ENCODE measurements at places on chromosomes 2 and 18.

GRCh38 chr2:200735061-200735460 is 76.6 kb upstream of the BZW1 start:
- DNase-seq: no peak

DNA sequence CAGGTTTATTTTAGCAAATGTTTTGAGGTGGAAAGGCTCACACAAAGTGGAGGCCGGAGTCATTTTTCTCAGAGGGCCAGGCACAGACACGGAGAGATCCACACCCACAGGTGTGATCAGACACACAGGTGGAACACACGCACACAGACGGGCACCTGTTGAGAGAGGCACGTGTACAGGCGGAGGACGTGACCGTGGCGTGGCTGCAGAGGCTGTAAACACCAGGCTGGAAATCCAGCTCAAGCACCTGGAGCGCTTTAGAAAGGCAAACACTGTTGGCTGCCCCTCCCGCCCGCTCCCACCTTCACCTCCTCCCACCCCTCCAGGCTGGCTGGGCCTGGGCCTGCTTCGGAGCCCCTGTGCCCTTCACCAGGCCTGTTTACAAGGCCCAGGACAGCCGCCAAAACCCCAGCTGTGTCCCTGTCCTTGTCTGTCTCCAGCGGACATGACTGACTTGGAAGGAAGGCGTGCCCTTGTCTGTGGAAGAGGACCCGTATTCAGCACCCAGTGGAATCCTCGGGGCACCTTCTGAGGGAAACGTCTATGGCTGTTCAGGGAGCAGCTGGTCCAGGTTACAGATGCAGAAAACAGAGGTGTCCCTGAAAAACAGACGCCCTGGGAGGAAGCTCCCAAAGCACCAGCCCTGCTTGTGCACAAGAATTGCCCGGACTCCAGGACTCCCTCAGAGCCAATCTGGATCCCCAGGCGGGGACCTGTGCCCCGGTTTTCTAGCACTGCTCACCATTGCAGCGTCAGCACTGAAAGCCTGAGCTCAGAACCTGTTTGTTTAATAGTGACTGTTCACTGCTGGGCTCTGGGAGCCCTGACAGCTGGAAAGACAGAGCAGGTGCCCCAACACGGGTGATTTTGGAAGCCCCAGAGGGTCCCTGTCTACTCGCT is 134.3 kb upstream of the HAAO start:
- no peak for DNase-seq

DNA sequence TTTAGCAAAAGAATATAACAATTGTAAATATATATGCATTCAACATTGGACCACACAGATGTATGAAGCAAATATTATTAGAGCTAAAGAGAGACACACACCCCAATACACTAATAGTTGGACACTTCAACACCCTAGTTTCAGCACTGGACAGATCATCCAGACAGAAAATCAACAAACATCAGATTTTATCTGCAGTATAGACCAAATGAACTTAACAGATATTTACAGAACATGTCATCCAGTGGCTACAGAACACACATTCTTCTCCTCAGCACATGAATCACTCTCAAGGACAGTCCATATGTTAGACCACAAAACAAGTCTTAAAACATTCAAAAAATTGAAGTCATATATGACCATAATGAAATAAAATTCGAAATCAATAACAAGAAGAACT is 22.1 kb upstream of the EVA1A start:
- no peak for DNase-seq

DNA sequence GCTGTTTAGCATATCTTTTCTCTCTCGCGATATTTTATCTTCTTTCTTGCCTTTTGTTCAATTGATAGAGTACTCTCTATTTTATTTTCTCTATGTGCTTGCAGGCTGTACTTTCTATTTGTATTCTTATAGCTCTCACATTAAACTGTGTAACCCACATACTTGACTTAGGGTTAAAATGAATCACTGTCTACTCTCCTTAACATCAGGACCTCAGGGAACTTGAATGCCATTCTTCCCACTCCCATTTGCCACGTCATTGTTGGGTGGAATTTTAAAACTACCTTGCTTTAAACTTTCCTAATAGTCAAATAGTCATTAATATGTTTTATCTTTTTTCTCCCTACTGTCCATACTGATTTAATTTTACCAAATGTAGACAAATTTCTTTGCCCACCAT is 269.7 kb downstream of the ALPK2 start:
- DNase-seq: no peak

DNA sequence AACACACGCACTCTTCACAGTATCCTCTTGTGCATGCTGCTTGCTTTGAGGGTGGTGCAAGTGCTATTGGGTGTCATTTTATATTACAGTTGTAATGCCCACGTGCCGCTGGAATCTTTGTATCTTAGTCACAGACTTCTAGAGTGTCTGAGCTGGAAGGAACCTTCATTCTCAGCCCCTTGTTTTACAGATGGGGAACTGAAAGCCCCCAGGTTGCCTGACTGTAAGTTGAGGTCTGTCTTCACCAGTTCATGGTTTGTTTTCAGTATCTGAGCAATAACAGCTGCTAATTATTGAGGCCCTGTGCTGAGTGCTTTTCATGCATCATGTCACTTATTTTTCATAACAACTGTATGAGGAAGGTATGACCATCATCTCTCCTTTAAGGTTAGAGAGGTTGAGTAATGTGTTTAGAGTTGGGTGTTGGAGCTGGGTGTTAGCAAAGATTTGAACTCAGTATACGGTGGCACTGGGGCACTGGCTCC is 77.0 kb downstream of the PRKCE start:
- DNase-seq: no peak

- DNase-seq: no peak
Measured at GRCh38 chr18:9410515-9410914, 64.8 kb upstream of the RALBP1 start.

DNA sequence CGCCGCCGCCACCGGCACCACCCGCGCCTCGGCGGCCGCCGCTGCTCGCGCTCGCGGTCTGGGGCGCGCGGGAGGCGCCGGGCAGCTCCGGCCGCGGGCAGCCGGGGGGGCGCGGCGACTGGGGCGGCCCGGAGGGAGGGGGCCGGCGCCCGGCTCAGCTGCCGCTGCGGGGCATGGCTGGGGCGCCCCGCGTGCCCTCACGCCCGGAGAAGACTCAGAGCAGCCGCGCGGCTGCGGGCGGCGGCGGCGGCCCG is 295 bp downstream of the GAREM1 start:
- DNase-seq: no peak

GRCh38 chr2:197304556-197305011 is 6.0 kb downstream of the ANKRD44 start:
- no peak for DNase-seq

DNA sequence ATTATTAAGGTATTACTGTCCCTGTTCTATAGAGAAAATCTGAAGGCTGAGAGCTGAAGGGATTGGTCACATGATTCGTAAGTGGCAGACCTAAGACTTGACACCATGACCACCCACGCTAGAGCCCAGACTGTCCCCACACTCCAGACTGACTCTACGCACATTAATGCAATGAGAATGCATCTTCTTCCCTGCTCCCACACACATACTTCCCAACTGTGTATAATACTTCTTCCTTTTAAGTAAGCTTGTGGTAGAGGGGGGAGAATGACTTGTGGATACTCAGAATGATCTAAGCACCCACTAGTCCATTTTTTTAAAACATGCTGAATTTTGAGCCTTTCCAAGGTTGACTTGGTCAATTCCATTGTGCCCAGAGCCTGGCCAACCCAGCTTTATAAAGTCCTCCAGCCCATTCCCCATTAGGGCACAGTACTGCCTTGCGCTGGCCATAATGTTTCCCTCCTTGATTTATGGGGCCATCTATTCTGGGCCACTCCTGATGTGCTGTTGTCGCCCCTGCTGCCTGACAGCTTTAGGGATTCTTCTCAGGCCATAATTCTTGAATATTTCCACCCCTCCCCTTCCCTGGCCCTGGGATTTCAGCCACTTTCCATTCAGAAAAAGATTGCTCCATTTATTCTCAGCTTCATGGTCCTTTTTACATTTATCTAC is 28.7 kb downstream of the ALK start:
- DNase-seq: no peak
